ENCODE measurements at places on chromosomes 7 and 10.

DNA sequence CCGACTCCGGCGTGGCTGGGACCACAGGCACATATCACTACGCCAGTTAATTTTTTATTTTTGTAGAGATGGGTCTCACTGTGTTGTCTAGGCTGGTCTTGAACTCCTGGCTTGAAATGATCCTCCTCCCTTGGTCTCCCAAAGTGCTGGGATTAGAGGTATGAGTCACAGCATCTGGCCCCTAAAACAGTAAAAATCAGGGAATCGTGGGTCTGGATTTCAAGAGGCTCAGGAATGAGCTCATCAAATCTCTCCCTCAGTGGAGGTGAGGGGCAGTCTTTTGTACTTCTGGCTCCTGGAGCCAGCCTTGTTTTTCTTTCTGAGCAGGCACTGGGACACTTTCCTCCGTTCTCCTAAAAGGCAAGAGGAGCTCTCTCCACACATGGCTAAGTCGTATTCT, 32.1 kb upstream of the RHEB start:
- no peak for DNase-seq

- DNase-seq, result no peak
Measured at GRCh38 chr7:94080551-94080950, 76.4 kb upstream of the BET1 start.

- DNase-seq, result no peak
Measured at GRCh38 chr7:80481196-80481884, 30.5 kb downstream of the GNAT3 start.

GRCh38 chr10:3010816-3011460, 56.4 kb upstream of the PFKP start:
- DNase-seq, result no peak

GRCh38 chr7:15131661-15132060, 229.1 kb upstream of the DGKB start:
- DNase-seq, result no peak

DNA sequence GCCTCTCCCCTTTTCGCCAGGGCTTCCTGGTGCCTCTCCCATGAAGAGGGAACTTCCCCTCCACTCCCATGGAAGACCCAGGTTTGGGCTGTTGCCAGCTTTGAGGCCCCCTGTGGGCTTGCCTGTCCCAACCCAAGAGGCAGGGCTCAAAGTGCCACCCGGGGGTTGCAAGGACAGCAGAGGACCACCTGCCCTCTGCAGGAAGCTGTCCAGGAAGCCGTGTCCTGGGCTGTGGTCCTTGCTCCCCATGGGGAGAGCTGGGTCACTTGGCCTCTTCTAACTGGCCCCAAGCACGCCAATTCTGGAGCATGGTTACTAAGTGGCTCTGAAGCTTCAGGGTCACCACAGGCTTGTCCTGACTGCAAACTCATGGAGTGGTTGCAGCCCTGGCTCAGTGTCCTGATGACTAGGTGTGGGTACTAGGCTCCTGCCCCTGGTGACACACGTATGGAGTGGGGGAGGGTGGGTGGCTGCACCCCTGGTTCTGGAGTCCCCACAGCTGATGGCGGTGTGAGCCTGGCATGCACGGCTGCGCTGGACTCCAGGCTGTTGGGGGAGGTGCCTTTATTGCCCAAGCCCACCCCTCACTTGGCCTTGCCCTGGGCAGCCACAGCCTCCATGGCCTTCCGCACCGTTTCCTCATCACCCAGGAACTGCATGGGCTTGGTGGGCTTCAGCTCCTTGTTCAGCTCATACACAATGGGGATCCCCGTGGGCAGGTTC, 3.0 kb downstream of the PGAM2 start:
- no peak for DNase-seq

GRCh38 chr10:14389981-14390590, 59.4 kb upstream of the FRMD4A start:
- DNase-seq, result peak; percentile 23

GRCh38 chr10:9602998-9603397, 1414.7 kb upstream of the CELF2 start:
- no peak for DNase-seq

Measured in CD4-positive, alpha-beta T cell treated with Interleukin-15 for 4 hours (primary cell).